ENCODE measurements at places on chromosomes 16 and 17. TPM values are rescaled to one million over a fixed set of nuclear protein-coding genes. Genes with fewer than 3 reads are reported as not detected.
A peak's percentile ranks its signal among the peaks of the same experiment; 100 is the strongest.

TBC1D3E gene
- total RNA-seq = not detected

LSM12 gene
- total RNA-seq = 22.6 TPM

FOXN1 gene
- total RNA-seq = 0.21 TPM

TMEM114 gene
- total RNA-seq = not detected

CEP295NL gene
- total RNA-seq = 5.9 TPM

GNG13 gene
- total RNA-seq = not detected

PSMD11 gene
- 94.2 TPM for total RNA-seq

RCVRN gene
- not detected for total RNA-seq

PRSS21 gene
- total RNA-seq = not detected

SLC4A1 gene
- total RNA-seq = 27.7 TPM

KRTAP9-9 gene
- total RNA-seq = not detected

CHRNE gene
- total RNA-seq = 3.8 TPM

EVI2B gene
- 1.2 TPM for total RNA-seq

DNA sequence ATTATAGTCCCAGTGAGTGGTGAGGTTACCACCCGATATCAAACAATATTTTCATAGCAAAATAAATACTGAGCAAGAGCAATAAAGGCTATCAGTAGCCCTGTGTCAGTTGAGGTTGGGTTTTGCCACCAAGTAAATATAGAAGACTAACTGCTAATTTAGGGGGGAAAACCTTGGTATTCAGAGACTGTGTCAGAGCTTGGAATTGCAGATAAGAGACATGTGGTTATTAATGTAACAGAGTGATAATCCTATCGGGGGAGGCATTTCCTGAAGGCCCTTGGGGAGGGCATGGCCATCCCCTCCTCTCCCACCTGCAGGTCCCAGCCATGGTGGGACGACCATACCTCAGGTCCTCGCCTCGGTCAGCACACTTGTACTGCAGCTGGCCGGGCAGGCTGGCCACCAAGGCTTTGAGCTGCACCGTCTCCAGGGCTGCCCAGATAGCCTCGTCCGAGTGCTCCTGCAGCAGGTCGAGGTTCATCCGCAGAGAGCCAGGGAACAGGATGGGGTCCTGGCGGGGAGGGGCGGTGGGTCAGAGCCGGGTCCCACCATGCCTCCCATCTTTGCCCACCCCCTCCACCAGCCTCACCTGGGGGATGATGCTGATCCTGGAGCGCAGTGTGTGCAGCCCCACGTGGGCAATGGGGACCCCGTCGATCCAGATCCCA is 68.9 kb downstream of the ABCC6 start:
- no peak for DNase-seq

GRCh38 chr17:59830007-59830630 is 62.6 kb downstream of the TUBD1 start:
- no peak for DNase-seq

DNA sequence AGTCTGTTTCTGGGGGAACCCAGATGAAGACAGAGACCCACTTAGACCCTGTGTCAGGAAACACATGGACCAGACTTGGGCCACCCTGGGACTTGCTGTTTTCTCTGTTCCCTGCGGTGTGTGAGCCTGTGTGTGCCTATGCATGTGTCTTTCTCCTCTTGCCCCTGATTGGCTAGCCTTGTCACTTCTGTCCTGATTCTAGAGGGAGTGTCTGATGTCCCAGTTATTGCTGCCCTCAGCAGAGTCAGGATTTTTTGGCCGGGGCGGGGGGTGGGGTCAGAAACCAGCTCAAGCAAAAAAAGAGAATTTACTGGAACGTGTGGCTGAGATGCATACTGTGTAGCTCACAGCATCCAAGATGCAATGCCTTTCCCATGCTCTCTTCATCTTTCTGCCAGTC is 30.5 kb downstream of the PLCG2 start:
- DNase-seq = no peak

DNA sequence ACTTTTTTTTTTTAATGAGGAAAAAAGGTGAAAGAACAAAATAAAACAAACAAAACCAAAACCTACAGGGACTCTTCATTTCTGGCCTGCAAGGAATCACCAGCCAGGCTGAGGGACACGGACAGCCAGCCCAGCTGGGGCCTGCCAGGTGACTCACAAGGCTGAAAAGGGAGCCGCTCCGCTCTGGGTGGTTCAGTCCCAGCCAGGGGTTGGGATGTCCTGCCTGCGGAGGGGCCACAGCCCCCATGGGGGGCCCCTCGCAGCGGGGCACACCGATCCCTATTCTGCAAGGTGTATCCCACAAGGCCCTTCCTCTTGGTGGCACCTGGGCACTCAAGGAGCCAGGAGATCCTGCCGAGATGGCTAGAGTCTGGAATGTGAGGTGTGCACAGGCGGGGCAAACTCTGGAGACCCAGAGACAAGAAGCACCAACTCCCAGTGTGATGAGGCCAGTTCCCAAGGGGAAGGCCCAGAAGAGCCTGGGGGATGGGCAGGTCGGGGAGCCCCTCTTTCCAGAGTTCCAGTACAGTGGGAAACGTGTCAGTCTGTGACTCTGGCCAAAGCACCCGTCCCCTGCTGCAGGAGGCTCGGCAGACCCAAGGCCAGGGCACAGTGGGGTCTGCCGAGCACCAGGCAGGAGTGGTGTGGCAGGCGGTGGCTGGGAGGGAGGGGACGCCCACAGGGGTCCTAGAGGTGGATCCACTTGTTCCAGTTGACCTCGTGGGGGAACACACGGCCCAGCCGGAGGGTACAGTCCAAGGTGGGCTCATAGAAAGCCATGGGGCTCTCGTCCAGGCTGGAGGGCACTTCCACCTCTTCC is 58.9 kb downstream of the IL21R start:
- DNase-seq = no peak

DNA sequence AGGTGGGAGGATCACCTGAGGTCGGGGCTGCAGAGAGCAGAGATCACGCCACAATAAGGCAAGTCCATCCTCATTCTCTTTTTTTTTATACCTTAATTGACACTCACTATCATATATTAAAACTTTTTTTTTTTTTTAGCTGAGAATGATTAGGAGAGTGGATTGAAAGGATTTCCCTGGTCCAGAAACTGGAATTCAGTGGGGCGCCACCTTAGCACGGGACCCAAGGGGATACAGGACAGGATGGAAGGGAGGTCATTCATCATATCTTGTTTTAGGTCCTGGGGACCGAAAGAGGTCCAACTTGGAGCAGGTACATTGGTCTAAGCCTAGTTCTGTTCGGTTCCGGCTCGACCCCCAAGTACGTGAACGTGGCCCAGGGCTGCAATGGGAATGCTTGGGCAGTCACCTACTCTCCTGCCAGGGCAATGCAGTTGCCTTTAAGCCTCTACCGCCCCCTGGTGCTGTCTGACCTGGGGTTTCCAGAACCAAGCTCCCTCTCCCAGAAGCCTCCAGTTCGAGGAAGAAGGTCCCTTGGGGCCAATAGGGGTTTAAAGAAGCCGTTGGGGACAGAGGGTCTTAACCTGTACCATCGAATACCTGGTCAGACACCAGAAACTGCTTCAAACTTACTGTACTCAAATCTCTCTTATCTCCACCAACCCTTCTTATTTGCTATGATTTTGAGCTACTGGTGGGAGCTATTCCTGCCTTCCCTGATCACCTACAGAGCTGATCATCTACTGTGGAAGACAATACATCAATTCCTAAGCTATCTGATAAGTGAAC is 19.9 kb upstream of the GPATCH8 start:
- DNase-seq = peak; percentile 27

GRCh38 chr17:1156864-1157263 is 22.9 kb downstream of the ABR start:
- DNase-seq = no peak

DNA sequence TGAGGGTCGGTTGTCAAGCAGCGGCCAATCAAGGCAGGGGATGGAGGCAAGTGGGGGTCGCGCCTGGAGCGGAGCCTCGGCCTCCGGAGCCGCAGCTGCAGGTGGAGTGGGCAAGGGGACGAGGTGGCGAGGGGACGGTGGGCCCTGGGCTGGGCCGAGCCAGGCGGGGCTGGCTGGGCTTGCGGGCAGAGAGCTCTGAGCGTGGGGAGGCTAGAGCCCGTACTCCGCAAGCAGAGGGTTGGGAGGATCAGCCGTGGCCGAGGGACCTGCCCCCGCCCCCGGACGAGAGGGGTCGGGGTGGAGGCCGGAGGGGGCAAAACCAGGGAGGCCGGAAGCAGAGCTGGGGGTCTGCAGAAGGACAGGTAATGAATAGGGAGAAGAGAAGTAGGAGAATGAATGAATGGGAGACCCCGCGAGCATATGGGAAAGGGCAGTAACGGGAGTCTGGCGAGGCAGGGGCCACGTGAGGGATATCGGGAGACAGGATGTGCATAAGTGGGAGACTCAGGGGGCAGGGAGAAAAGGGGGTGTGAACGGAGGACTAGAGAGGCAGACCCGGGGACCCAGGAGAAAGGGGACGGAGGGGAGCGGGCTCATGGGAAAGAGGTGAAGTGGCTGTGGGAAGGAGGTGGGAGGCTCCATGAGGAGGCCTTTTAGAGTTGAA is at the start of gene KATNB1:
KATNB1 (plus strand) TSS at position 16 of the 664 bp plus-strand sequence. CDS start 1,474 bp downstream, outside the sequence.
- DNase-seq = peak; percentile 48

- DNase-seq = no peak
These were observed 1327.5 kb upstream of the CDH8 start for GRCh38 chr16:63363738-63364137.

DNA sequence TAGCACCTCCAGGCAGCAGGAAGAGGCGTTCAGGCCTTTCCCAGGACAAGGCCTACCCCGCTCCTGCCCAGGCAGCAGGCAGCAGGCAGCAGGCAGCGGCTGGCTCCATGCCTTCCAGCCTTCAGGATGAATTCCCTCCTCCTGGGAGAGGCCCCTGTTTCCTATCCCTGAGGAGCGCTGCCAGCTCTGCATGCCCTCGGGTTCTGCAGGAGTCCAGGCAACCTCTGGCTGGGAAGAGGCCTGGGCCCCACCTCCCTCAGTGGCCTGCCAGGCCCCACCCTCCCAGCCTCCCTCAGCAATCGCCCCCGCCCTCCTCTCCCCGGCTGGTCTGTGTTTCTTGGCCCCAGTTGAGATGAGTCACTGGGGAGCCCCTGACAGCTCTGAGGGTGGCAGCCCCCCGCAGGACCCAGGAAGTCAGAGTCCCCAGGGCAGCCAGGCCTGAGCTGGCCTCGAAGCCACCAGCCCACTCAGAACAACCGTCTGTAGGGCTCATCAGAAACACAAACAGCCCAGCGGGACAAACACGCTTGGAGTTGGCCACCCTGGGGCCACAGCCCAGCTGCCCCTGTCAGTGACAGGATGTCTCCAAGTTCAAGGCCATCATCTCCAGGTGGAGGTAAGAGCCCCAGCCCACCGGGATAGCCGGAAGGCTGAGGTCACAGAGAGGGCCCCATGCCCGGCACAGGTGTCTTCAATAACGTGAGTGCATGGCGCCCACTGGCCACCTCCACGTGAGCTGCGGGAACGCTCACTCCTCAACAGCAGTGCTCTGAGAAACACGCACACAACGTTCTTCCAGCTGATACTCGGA is 39.5 kb upstream of the CIBAR2 start:
- peak; percentile 89 for DNase-seq

- DNase-seq = no peak
These were observed 7.3 kb downstream of the MFSD6L start for GRCh38 chr17:8791910-8792270.

- DNase-seq = no peak
These were observed 1.5 kb upstream of the ARL5C start for GRCh38 chr17:39167476-39167875.

- DNase-seq = no peak
These were observed 753.9 kb upstream of the EEF2KMT start for GRCh38 chr16:5851393-5851982.

DNA sequence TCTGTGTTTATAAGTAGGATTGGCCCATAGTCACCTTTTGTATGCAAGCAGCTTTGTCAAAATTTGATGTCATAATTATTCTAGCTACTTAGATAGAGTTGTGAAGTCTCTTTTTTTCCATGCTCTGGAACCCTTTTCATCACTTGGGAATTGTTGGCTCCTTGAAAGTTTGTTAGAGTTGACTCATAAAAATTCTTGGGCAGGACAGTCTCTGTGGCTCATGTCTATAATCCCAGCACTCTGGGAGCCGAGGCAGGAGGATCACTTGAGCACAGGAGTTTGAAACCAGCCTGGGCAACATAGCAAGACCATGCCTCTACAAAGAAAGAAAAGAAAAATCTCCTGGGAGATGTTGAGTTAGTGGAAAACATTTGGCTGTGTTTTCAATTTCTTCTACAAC is 45.7 kb upstream of the MRC2 start:
- no peak for DNase-seq

DNA sequence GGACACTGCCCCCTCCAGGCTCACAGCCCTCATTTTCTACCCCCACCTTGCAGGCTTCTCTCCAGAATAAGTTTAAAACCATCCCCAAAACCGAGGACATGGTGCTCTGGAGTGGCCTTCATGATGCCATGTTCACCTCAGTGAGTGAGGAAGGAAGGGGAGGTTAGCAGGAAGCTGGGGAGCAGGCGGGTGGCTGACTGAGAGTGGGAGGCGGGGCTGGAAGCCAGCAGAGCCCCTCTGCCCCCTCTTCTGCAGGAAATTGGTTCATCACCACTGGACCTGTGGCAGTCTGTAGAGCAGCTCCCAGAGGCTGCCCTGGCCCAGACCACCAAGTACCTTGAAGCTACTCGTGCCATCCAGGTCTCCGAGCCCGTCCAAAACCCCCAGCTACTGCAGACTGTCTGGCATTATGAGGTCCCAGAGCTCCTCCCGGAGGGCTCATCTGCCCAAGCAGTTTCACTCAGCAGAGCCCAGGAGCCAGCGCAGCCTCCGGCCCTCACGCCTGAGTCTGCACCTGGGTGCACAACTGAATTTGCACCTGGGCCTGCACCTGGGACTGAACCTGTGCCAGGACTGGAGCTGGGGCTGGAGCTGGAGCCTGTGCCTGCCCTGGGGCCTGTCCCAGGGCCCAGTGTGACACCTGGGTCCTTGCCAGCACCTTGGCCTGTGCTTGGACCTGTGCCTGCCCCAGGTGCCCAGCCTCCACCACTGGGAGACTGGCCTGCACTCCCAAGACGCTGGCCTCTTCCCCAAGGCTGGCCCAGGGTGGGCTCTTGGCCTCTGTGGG is 19.0 kb downstream of the C16orf96 start:
- DNase-seq = no peak

DNA sequence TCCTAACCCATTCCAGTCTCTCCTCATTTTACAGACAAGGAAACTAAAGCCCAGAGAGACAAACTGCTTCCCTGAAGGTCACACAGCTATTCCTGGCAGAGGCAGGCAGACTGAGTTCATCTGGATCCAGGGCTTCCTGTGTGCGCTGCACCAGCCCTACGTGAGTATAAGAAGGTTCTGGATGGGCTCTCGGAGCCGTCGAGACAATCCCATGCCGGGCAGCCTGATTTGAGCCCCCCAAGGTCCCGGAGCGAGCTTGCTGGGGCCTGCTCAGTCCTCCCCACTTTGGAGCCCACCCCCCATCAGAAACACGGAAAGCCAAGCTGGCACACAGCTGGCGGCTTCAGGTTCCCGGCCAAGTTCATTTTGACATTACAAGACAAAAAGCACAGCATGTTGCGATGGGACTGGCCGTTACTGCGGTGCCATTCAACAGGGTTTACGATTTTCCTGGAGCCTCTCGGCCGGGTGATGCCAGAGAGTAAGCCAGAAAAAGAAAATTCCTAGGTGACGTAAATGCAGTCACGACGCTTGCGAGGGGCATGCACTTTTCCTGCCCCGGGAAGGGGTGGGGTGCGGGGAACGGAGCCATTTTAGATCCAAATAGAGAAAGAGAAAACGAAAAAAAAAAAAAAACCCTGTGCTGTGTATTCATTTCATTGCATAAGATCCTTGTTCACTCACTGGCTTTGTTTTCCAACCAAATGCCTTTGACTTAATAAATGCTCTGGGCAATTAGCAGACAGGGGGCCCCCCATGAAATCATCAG is 167.1 kb upstream of the FOXF1 start:
- peak; percentile 71 for DNase-seq

- no peak for DNase-seq
These were observed 21.1 kb downstream of the PIMREG start for GRCh38 chr17:6465206-6466003.

- no peak for DNase-seq
These were observed 27.9 kb upstream of the SSTR5 start for GRCh38 chr16:1044460-1045309.
